ENCODE measurements at places on chromosomes 7 and 10. TPM values are rescaled to one million over a fixed set of nuclear protein-coding genes. Genes with fewer than 3 reads are reported as not detected.
A peak's percentile ranks its signal among the peaks of the same experiment; 100 is the strongest.

DNA sequence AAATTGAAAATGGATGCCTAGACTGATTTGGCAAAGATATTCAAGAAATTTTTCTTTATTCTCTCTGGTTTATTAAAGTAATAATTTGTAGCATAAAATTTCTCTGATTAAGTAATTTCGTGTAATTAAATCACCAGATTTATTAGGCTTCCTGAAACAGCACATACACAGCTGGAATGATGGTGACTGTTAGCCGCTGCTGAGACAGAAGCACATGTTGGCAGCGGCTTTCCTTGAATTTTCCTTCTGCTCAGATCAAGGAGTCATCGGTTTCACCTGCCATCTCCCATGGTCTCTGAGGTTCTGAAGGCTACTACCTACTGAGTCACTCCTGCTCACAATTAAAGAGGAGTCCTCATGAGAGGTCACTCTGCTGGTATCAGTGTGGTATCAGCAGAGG is 101.5 kb downstream of the GFRA1 start:
- H3K4me3 ChIP-seq = no peak overlapping the region
- no peak overlapping the region for H3K27ac ChIP-seq
- no peaks in the 10 kb centered on the region for H3K4me1 ChIP-seq
- DNase-seq = no peak

DNA sequence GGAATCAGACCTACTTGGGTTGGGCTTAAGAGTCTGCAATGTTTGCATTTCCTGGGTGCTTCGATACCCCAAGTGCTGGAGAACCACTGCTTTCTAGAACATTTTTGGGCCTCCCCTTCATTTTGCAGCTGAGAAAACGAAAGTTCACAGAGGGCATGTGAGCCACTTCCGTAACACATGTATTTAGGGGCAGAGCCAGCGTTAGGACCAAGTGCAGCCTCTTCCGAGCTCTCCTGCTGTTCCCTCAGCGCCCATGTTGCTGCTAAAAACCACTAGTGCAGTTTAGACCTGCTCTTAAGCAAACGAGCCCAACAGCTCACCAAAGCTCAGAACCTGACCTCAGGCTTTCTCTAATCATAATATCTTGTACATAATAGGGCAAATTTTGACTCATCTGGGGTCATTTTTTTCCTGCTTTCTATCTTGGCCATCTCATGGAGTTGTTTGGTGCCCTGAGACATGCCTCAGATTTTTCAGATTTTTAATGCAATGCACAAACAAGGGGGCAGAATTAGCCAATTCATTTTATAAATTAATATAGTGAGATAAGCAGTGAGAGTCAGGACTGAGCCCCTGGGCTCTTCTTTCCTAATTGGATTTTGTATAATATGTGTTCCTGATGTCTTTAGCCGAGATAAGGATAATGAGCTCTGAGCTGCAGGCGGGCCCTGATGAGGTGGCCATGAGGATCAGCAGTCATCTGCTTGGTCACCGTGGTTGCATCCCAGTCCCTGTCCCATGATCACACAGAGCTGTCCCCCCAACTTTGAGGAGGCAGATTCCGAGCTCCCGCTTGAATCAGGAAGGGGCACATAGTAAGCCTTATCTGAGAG is 12.9 kb downstream of the BAG3 start:
- peak overlapping the region; percentile 47 for H3K27ac ChIP-seq
- H3K4me1 ChIP-seq = peaks cover 21% of the 10 kb centered on the region
- H3K4me3 ChIP-seq = no peak overlapping the region

DNA sequence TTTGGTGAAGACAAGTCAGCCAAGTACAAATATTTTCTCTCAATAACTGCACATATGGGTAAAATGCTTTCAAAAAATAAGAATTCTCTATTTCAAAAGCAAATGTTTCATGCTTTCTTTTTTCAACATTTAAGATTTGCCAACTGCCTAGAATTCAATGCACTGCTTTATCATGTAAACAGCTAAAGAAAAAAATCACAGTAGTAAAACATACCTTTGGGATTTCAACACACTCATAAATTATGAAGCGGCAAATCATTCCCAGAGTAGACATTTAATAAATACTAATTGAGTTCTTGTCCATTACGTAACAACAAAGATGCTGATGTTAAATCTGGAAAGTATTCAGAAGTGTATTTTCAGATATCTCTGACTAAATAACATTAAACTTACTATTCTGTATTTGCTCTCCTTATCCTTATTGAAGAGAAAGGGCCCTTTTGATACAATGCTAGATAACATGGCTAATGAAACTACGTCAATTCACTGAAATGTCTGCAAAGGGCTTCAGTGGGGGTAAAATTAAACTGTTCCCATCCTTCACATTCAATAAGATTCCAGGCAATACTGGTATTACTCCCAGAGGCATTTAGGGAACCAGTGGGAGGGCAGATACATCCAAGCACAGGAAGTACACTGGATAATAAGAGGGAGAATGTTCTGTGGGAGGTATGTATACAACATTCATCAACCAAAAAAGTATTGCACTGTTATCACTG is 13.9 kb downstream of the NAPEPLD start:
- no peaks in the 10 kb centered on the region for H3K27me3 ChIP-seq
- no peak overlapping the region for H3K4me3 ChIP-seq
- H3K27ac ChIP-seq = no peak overlapping the region
- H3K36me3 ChIP-seq = no peaks in the 10 kb centered on the region
- H3K4me1 ChIP-seq = no peaks in the 10 kb centered on the region

DNA sequence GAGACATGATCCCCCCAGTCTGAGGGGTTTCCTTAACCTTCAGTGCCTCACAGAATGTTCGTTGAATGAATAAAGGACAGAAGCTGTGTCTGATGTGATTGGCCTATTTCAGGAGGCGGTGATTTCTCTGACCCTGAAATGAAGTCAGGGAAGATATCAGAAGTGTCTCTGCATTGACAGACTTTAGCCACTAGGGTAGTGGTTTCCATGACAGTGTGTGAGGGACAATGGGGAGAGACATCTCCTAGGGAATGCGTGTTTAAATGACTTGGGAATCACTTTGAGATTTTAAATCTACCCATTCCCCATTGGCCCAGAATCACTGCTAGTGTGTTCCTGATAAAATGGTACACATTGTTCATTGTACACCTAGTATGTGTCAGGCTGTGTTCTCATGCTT is 132.0 kb downstream of the CFAP58 start:
- H3K4me1 ChIP-seq = no peaks in the 10 kb centered on the region
- H3K36me3 ChIP-seq = no peaks in the 10 kb centered on the region
- no peaks in the 10 kb centered on the region for H3K27me3 ChIP-seq
- no peak overlapping the region for H3K4me3 ChIP-seq

DNA sequence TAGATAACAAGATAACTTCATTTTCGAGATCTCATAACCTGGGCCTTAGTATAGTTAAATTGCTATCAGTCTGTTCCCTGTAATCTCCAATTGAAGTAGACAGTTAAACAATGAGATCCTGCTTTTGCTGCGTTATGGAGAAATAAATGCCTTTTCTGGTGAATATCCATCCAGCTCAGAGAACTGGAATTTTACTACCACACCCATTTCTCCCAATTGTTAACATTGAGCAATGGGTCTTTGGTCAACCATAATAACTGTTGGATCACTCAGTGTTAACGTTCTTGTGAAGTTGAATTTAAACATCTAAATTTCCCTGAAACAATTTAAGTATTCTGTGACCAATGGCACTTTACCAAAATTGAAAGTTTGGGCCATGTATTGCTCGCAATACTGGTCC is 3.0 kb downstream of the CALU start:
- H3K36me3 ChIP-seq = no peaks in the 10 kb centered on the region
- H3K27me3 ChIP-seq = no peaks in the 10 kb centered on the region
- peaks cover 16% of the 10 kb centered on the region for H3K4me1 ChIP-seq
- H3K4me3 ChIP-seq = no peak overlapping the region

- no peak overlapping the region for H3K4me3 ChIP-seq
- H3K36me3 ChIP-seq = no peaks in the 10 kb centered on the region
- H3K4me1 ChIP-seq = peaks cover 69% of the 10 kb centered on the region
- no peaks in the 10 kb centered on the region for H3K27me3 ChIP-seq
These were observed 93.6 kb downstream of the UBE2H start for GRCh38 chr7:129859183-129859582.

The HKDC1 gene
- total RNA-seq = not detected

- no peaks in the 10 kb centered on the region for H3K27me3 ChIP-seq
- no peak overlapping the region for H3K4me3 ChIP-seq
- no peaks in the 10 kb centered on the region for H3K4me1 ChIP-seq
- H3K27ac ChIP-seq = no peak overlapping the region
- DNase-seq = no peak
These were observed 21.4 kb upstream of the GNAT3 start for GRCh38 chr7:80533287-80533686.

GRCh38 chr10:102827597-102827975 is 9.6 kb downstream of the CYP17A1 start:
- no peaks in the 10 kb centered on the region for H3K27me3 ChIP-seq
- H3K36me3 ChIP-seq = no peaks in the 10 kb centered on the region
- DNase-seq = no peak
- no peak overlapping the region for H3K4me3 ChIP-seq
- H3K27ac ChIP-seq = no peak overlapping the region
- no peaks in the 10 kb centered on the region for H3K4me1 ChIP-seq

The MRLN gene
- total RNA-seq = not detected

The GPC2 gene
- total RNA-seq = 3.5 TPM

- H3K27me3 ChIP-seq = no peaks in the 10 kb centered on the region
- H3K36me3 ChIP-seq = no peaks in the 10 kb centered on the region
- H3K4me3 ChIP-seq = no peak overlapping the region
- DNase-seq = no peak
- no peak overlapping the region for H3K27ac ChIP-seq
These were observed 40.6 kb upstream of the AGBL3 start for GRCh38 chr7:134945691-134946090.

The RNF32 gene
- 1.6 TPM for total RNA-seq

The PNLIPRP3 gene
- total RNA-seq = not detected

The RPEL1 gene
- total RNA-seq = not detected

- no peaks in the 10 kb centered on the region for H3K36me3 ChIP-seq
- H3K4me1 ChIP-seq = peaks cover 6% of the 10 kb centered on the region
- peaks cover 97% of the 10 kb centered on the region for H3K27me3 ChIP-seq
- no peak for DNase-seq
- peak overlapping the region; percentile 89 for H3K27ac ChIP-seq
These were observed 4.9 kb upstream of the NKX2-3 start for GRCh38 chr10:99527526-99528493.

DNA sequence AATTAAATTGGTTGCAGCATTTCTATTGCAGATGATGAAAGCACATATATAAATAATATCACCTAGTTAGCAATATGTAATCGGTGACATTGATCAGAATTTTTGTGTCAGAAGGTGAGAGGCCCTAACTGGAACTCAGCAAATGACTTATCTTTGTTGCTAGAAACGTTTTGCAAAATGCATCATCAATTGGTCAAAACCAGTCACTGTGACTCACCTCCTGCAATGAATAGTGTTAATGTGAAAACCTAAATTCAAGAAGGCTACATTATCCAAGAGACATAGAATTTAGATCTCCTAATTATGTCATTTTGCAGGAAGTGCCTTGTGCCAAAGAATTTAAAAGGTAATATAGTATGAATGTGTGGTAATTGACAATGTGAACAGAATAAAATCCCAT is 9.8 kb upstream of the PNLIPRP3 start:
- no peaks in the 10 kb centered on the region for H3K27me3 ChIP-seq
- H3K4me3 ChIP-seq = no peak overlapping the region
- no peaks in the 10 kb centered on the region for H3K36me3 ChIP-seq
- H3K27ac ChIP-seq = no peak overlapping the region
- H3K4me1 ChIP-seq = no peaks in the 10 kb centered on the region
- DNase-seq = no peak

DNA sequence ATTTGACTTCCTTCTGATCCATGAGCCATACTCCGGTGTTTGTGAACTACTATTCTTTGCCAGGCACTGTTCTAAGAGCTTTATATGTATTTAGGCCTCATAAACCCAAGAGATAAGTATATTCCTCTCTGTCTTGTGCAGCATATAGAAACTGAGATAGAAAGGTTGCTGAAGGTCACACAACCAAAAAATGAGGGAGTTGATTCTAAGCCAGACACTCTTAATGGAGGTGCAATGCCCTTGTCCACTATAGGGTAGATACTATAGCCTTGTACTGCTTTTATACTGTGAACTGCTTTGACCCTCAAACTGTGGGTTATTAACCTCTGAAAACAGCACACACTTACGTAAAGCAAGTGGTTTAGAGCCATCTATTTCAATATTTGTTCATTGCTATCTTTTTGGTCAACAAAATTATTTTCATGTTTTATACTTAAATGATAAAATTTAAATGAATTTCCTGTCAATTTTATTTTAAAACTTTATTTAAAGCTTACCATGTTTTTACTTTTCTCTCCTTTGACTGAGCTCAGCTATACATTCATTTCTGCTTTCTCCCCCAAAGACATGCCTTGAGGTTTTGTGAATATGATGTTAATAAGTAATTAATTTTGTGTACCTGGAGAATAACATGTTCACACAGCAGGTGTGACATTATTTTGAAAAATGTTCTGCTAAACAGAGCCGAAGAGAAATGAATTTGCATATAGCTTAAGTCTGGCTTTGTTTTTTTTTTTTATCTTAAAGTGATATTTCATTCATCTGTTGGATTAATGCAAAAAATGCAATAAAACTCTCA is 687.3 kb downstream of the DNAJB9 start:
- H3K36me3 ChIP-seq = no peaks in the 10 kb centered on the region
- no peak overlapping the region for H3K27ac ChIP-seq
- H3K27me3 ChIP-seq = no peaks in the 10 kb centered on the region
- no peak for DNase-seq
- no peaks in the 10 kb centered on the region for H3K4me1 ChIP-seq

- H3K27me3 ChIP-seq = no peaks in the 10 kb centered on the region
- H3K4me1 ChIP-seq = peaks cover 22% of the 10 kb centered on the region
- no peaks in the 10 kb centered on the region for H3K36me3 ChIP-seq
- peak overlapping the region; percentile 61 for H3K4me3 ChIP-seq
- no peak for DNase-seq
These were observed 469 bp upstream of the NOC3L start for GRCh38 chr10:94363251-94363565.

The NEUROG3 gene
- 8.2 TPM for total RNA-seq

The ZNHIT1 gene
- 50.5 TPM for total RNA-seq

The CALML5 gene
- total RNA-seq = not detected

DNA sequence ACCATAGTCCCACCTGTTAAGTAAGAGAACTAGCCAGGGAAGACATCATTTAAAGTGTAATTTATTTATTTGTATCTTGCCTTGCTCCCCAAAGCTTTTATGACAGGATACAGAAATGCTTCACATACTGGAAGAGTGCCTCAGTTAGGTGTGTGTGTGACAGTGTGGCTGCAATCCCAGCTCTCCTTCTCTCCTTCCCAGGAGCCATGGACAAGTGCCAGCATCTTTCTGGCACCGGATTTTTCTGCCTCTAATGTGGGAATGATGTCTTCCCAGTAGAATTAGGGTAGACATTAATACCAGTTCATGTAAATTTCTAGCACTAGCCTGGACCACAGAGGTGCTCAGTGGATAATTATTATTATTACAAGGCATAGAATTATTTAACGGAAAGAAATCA is 30.3 kb upstream of the ATXN7L1 start:
- H3K27me3 ChIP-seq = no peaks in the 10 kb centered on the region
- no peak for DNase-seq
- H3K4me3 ChIP-seq = no peak overlapping the region
- H3K4me1 ChIP-seq = no peaks in the 10 kb centered on the region

GRCh38 chr7:33781167-33781566 is 124.2 kb upstream of the BMPER start:
- H3K27ac ChIP-seq = no peak overlapping the region
- H3K4me3 ChIP-seq = no peak overlapping the region
- no peaks in the 10 kb centered on the region for H3K27me3 ChIP-seq
